ENCODE measurements at places on chromosomes 5 and 9.

DNA sequence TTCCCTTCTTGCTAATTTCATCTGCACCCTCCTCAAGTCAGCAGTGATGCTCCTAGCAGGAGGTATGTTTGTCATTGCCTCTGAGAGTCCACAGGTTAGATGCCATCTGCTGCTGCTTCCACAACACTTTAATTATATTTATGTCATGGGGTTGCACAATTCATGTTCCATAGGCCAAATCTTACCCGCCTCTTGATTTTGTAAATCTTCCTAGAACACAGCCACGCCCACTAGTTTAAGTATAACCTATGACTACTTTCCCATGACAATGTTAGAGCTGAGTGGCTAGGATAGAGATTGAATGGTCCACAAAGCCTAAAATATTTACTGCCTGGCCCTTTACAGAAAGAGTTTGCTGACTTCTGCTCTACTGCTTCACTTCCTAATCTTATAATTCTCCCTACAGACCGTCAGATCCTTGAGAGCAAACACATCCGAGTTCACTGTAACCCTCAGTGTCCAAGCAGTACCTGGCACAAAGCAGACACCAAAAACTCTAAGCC lies 21.1 kb downstream of the LIFR start:
- no peak for DNase-seq

GRCh38 chr5:124866355-124867136 lies 120.1 kb upstream of the ZNF608 start:
- no peak for DNase-seq

DNA sequence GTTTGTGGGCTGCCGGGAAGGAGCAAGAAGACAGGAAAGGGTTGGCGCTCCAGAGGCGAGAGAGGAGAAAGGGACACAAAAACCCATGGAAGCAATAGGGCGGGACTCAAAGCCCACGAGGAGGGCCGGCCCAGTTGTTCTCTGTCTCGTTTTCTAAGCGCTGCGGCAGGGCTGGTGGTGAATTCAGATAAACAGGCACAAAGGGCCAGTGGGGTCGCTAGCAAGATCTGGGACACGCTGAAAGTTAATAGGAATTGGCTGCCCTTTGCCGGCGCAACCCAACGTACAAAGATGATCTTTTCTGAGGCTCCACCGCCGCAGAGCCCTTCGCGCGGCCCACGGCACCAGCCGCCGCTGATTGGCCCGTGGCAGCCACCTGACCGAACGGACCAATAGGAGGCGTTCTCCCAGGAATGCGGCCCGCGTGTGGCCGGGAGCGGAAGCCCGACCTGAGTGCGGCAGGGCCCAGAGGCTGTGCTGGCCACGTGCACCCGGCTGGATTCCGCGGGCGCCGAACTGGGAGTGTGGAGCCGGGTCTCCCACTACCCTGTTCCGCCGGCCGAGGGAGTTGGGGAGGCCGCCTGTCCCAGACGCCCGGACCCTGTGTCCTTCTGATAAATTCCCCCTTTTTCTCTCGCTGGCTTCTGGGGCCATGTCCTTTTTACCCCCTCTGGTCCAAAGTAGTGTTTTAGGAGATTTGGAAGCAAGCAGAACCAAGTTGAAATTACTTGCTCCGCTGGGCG lies 16.8 kb upstream of the NSD1 start:
- DNase-seq, result peak; percentile 50

DNA sequence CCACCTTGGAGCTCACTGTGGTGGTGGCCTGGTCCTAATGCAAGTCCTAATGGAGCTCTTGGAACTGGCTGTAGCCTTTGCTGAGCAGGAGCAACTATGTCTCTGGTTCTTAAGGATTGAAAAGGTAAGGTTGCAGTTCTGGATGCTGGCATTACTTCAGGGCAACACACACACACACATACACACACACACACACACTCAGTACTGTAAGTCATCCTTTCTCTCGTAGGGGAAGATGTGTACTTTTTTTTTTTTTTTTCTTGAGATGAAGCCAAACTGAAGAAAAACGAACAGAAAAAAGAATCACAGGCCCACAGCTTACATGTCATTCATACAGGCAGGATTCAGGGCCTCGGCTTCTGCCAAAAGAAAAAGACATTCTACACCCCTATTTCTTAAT lies 81.1 kb upstream of the RPS23 start:
- DNase-seq, result no peak

DNA sequence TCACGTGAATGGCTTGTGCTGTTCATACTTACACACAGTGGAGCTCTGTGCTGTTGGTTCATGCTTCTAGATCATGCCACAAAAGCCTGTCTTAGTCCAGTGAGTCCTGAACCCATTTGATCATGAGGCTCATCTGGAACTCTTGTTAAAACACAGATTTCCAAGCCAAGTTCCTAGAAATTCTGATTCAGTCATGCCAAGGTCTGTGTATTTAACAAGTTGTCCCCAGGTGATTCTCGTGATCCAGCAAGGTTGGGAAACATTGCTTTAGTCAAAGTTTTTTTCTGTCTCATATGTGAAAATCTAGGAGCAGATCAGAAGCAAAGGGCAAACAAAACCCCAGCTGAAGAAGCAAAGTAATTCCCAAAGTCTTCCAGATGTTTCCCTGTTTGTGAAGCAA lies 112.5 kb upstream of the GAS1 start:
- no peak for DNase-seq

DNA sequence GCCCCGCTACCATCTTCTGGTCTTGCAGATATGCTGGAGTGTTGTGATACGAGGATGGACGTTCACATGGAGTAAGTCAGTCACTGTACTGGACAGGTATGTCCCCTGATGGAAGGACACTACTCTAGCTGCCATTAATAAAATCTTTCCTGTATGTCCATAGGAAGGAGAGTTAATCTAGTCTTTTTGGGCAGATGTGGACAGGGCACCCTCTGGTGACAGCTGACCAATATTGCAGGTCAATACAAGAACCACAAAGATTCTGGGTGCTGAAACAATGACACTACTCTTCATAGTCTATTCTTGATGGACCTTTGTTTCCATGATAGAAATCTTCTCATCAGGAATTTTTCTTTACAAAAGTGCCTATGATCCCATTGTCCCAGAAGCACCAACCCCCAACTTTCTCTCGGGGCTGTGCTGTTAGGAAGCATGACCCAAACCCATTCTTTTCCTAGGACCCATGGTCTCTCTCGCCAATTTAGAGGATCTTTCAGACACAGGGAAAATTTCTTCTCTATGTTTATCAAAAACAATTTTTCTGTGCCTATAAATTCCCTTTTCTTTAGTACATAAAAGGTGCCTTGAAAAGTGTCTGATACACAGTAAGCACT lies 376.9 kb downstream of the DTWD2 start:
- DNase-seq, result no peak

GRCh38 chr9:3751125-3751758 lies 225.4 kb upstream of the RFX3 start:
- no peak for DNase-seq

DNA sequence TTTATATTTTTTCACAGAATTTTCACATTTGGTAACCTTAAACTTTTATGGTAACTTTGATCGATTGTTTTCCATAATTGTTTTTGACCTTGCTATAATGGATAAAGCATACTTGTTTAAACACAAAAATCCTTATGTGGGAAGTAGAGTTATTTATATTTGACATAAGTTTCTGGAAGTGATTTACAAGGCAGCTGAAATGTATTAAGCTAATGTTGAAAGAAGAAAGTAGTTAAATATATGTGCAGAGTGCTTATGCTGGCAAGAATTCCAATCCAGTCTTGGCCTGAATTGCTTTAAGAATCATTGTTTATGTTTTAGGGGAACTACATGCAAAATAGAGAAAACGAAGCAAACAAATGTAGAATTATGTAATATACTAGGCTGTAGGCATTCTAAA lies 763.6 kb downstream of the TAF11L14 start:
- no peak for DNase-seq

GRCh38 chr5:53917095-53917494 lies 356.7 kb downstream of the NDUFS4 start:
- no peak for DNase-seq

DNA sequence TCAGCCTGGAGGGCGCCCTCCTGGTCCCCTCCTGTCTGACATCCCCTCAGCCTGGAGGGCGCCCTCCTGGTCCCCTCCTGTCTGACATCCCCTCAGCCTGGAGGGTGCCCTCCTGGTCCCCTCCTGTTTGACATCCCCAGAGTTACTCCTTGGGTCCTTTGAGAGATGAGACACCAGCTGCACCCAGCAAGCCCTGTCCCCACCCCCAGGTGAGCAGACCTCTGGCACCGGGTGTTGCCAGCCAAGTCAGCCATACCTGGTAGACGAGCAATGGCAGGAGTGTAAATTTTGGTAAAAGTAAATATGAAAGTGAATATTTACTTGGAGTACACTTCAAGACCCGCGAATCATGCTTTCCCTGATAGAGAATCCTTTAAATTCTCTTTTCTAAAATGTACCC lies 25.4 kb downstream of the EXOC3 start:
- no peak for DNase-seq

DNA sequence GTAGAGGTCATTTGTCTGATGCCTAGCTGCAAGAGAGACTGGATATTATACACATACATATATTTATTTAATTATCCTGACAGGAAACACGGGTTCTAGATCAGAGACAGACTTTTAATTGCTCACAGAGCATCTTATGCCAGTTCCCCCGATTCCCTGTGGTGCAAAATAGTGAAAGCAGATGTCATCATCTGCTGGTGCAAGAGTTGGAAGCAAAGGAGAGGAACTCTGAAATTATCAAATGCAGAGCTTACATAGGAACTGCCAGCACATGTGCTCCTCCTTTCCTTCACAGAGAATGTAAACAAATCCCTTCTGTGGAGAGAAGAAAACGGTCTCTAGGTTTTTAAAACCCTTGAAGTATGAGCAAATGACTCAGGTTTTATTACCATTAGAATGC lies 69.3 kb downstream of the DTWD2 start:
- no peak for DNase-seq

GRCh38 chr9:22817181-22817580 lies 370.6 kb downstream of the DMRTA1 start:
- DNase-seq, result no peak

GRCh38 chr9:77010527-77010926 lies 8.9 kb upstream of the FOXB2 start:
- DNase-seq, result no peak

- DNase-seq, result no peak
Measured at GRCh38 chr5:58497386-58497785, 6.2 kb downstream of the GAPT start.

GRCh38 chr5:61621202-61621650 lies 289.2 kb downstream of the ZSWIM6 start:
- no peak for DNase-seq

- DNase-seq, result no peak
Measured at GRCh38 chr5:17461793-17462192, 36.2 kb upstream of the TAF11L2 start.

- DNase-seq, result no peak
Measured at GRCh38 chr9:99309141-99309939, 87.3 kb downstream of the SEC61B start.

GRCh38 chr5:13188371-13188770 lies 756.1 kb downstream of the DNAH5 start:
- DNase-seq, result no peak

GRCh38 chr5:4095918-4096630 lies 500.4 kb downstream of the IRX1 start:
- no peak for DNase-seq

- no peak for DNase-seq
Measured at GRCh38 chr9:115437418-115437817, 319.5 kb upstream of the TNC start.

- no peak for DNase-seq
Measured at GRCh38 chr5:179802950-179803562, 3.6 kb downstream of the MGAT4B start.

GRCh38 chr5:41966401-41967105 lies 41.5 kb downstream of the FBXO4 start:
- no peak for DNase-seq

GRCh38 chr5:129400395-129400983 lies 59.6 kb upstream of the ADAMTS19 start:
- no peak for DNase-seq

All from stimulated activated CD8-positive, alpha-beta memory T cell treated with anti-CD3 and anti-CD28 coated beads, Interleukin-2, amount 100 ng/mL, for 1 hour (primary cell).